ENCODE measurements at places on chromosomes 13 and 19. TPM values are rescaled to one million over a fixed set of nuclear protein-coding genes. Genes with fewer than 3 reads are reported as not detected.
A peak's percentile ranks its signal among the peaks of the same experiment; 100 is the strongest.

DNA sequence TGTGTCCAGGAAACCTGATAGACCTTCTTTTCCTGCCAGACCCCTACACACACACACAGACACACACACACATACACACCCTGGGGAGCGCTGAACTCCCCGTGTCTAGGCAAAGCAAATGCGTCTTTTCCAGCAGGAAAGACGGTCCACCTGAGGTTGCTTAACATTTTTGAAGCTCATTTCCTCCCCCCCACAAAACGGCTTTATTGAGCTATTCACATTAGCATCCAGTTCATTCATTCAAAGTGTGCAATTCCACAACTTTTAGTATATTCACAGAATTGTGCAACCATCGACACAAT lies 3.4 kb downstream of the GSX1 start:
- H3K27ac ChIP-seq, result no peak overlapping the region
- peaks cover 65% of the 10 kb centered on the region for H3K27me3 ChIP-seq
- H3K36me3 ChIP-seq, result no peaks in the 10 kb centered on the region

Gene WDR62
- total RNA-seq, result 15.7 TPM

DNA sequence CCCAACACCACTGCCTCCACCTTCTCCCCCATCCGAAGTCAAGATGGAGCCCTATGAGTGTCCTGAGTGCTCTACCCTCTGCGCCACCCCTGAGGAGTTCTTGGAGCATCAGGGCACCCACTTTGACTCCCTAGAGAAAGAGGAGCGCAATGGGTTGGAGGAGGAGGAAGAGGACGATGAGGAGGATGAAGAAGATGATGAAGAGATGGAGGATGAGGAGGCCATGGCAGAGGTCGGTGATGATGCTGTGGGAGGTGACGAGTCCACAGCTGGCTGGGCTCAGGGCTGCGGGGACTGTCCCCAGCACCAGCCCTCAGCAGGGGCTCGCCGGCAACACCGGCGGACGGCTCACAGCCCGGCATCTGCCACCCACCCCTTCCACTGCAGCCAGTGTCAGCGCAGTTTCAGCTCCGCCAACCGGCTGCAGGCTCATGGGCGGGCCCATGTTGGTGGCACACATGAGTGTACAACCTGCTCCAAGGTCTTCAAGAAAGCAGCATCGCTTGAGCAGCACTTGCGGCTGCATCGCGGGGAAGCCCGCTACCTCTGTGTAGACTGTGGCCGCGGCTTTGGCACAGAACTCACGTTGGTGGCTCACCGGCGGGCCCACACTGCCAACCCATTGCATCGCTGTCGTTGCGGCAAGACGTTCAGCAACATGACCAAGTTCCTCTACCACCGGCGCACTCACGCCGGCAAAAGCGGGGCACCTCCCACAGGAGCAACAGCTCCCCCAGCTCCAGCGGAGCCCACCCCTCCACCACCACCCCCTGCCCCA lies 5.0 kb downstream of the ZNF526 start:
- no peak overlapping the region for H3K4me3 ChIP-seq
- no peaks in the 10 kb centered on the region for H3K27me3 ChIP-seq
- H3K27ac ChIP-seq, result no peak overlapping the region
- no peak for DNase-seq

- peaks cover 15% of the 10 kb centered on the region for H3K4me1 ChIP-seq
- H3K27me3 ChIP-seq, result no peaks in the 10 kb centered on the region
- H3K4me3 ChIP-seq, result peak overlapping the region; percentile 66
- no peaks in the 10 kb centered on the region for H3K36me3 ChIP-seq
- peak overlapping the region; percentile 69 for H3K27ac ChIP-seq
Observed at GRCh38 chr19:3573162-3573857, 566 bp downstream of the HMG20B start.

GRCh38 chr13:26012995-26013394 lies 38.8 kb downstream of the SHISA2 start:
- no peak overlapping the region for H3K27ac ChIP-seq
- DNase-seq, result no peak
- H3K27me3 ChIP-seq, result no peaks in the 10 kb centered on the region
- H3K4me3 ChIP-seq, result peak overlapping the region; percentile 73
- peaks cover 24% of the 10 kb centered on the region for H3K4me1 ChIP-seq
- H3K36me3 ChIP-seq, result no peaks in the 10 kb centered on the region

GRCh38 chr19:46147791-46148288 lies at the start of gene IGFL2:
IGFL2 (plus strand) TSS chr19:46148238; CDS start chr19:46148279, 41 bp downstream.
- no peak within 1 kb of the TSS for H3K4me3 ChIP-seq
- H3K4me1 ChIP-seq, result no peaks in the 10 kb centered on the region
- DNase-seq, result no peak
- no peaks in the 10 kb centered on the region for H3K36me3 ChIP-seq
- H3K27me3 ChIP-seq, result peaks cover under 1% of the 10 kb centered on the region

- H3K36me3 ChIP-seq, result no peaks in the 10 kb centered on the region
- no peaks in the 10 kb centered on the region for H3K4me1 ChIP-seq
- DNase-seq, result no peak
Observed at GRCh38 chr13:36385489-36385888, 39.3 kb upstream of the SPART start.

Gene ERVK3-1
- total RNA-seq, result 102 TPM

Gene DNAAF3
- 0.27 TPM for total RNA-seq

Gene KCNK6
- 10.1 TPM for total RNA-seq

Gene ONECUT3
- not detected for total RNA-seq

Gene SHISA7
- not detected for total RNA-seq

GRCh38 chr13:86201477-86201876 lies 402.3 kb upstream of the SLITRK6 start:
- H3K4me1 ChIP-seq, result no peaks in the 10 kb centered on the region
- no peaks in the 10 kb centered on the region for H3K36me3 ChIP-seq
- H3K27me3 ChIP-seq, result no peaks in the 10 kb centered on the region

GRCh38 chr19:6733338-6734095 lies 3.9 kb downstream of the GPR108 start:
- H3K27ac ChIP-seq, result no peak overlapping the region
- H3K4me1 ChIP-seq, result peaks cover 20% of the 10 kb centered on the region

GRCh38 chr13:47168618-47169017 lies 271.8 kb upstream of the HTR2A start:
- H3K4me1 ChIP-seq, result no peaks in the 10 kb centered on the region
- no peaks in the 10 kb centered on the region for H3K27me3 ChIP-seq
- H3K4me3 ChIP-seq, result no peak overlapping the region
- no peak overlapping the region for H3K27ac ChIP-seq
- H3K36me3 ChIP-seq, result no peaks in the 10 kb centered on the region
- no peak for DNase-seq

GRCh38 chr13:99316224-99316623 lies 9.0 kb upstream of the GPR183 start:
- no peaks in the 10 kb centered on the region for H3K27me3 ChIP-seq
- peaks cover 80% of the 10 kb centered on the region for H3K4me1 ChIP-seq
- H3K36me3 ChIP-seq, result peaks cover 3% of the 10 kb centered on the region
- H3K4me3 ChIP-seq, result no peak overlapping the region

GRCh38 chr19:351976-352625 lies 7.5 kb upstream of the MIER2 start:
- DNase-seq, result no peak
- H3K4me1 ChIP-seq, result no peaks in the 10 kb centered on the region
- no peak overlapping the region for H3K27ac ChIP-seq
- H3K4me3 ChIP-seq, result no peak overlapping the region

Gene RNF6
- total RNA-seq, result 65.0 TPM

Gene OR7G1
- not detected for total RNA-seq

Gene ZNF560
- total RNA-seq, result not detected

Gene COG3
- 19.3 TPM for total RNA-seq

DNA sequence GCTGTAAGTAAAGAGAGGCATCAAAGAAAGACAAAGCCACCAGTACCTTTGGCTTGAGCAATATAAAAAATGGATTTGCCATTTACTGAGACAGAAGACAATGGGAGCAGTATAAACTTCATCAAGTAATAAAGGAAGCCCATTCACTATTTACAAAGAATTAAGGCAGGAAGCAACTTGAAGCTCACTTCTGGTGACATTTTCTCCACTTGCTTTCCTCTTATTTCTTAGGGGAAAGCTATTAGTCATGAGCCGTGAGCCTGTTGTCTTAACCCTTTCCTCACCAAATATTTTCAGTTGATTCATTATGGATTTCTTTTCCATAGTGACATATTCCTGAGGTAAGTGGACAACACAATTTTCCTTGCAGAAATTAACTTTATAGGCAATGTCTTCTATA lies 156.8 kb downstream of the DNAJC3 start:
- H3K27ac ChIP-seq, result no peak overlapping the region
- H3K4me3 ChIP-seq, result no peak overlapping the region
- DNase-seq, result no peak

- H3K27me3 ChIP-seq, result no peaks in the 10 kb centered on the region
- DNase-seq, result no peak
- H3K27ac ChIP-seq, result no peak overlapping the region
- no peaks in the 10 kb centered on the region for H3K36me3 ChIP-seq
- H3K4me3 ChIP-seq, result no peak overlapping the region
Observed at GRCh38 chr13:71218960-71219359, 648.0 kb downstream of the DACH1 start.

DNA sequence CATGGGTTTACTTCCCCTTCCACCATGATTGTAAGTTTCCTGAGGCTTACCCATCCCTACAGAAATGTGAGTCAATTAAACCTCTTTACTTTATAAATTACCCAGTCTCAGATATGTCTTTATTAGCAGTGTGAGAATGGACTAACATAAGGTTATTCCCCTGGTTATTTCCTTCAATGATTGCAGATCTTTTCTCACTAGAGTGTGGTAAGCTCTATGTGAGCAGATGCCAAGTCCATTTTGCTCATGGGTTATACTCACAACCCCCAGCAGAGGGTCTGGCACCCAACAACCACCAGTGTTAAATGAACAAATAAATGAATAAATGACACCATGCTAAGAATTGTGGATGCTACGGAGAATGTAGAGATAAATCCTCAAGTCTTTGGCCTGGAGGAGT lies 472.8 kb downstream of the LIG4 start:
- H3K4me1 ChIP-seq, result no peaks in the 10 kb centered on the region
- no peak for DNase-seq
- no peak overlapping the region for H3K27ac ChIP-seq
- H3K27me3 ChIP-seq, result no peaks in the 10 kb centered on the region
- H3K36me3 ChIP-seq, result no peaks in the 10 kb centered on the region

Gene PTPRS
- total RNA-seq, result 0.31 TPM

GRCh38 chr13:64925284-64925683 lies 2304.9 kb downstream of the PCDH9 start:
- H3K27me3 ChIP-seq, result no peaks in the 10 kb centered on the region
- DNase-seq, result no peak
- no peaks in the 10 kb centered on the region for H3K36me3 ChIP-seq
- no peak overlapping the region for H3K27ac ChIP-seq
- no peak overlapping the region for H3K4me3 ChIP-seq
- H3K4me1 ChIP-seq, result no peaks in the 10 kb centered on the region

Gene NAPSA
- total RNA-seq, result 19.7 TPM

GRCh38 chr13:34294483-34295129 lies 476.7 kb downstream of the RFC3 start:
- H3K4me1 ChIP-seq, result no peaks in the 10 kb centered on the region
- H3K4me3 ChIP-seq, result no peak overlapping the region
- no peak for DNase-seq
- H3K36me3 ChIP-seq, result no peaks in the 10 kb centered on the region

DNA sequence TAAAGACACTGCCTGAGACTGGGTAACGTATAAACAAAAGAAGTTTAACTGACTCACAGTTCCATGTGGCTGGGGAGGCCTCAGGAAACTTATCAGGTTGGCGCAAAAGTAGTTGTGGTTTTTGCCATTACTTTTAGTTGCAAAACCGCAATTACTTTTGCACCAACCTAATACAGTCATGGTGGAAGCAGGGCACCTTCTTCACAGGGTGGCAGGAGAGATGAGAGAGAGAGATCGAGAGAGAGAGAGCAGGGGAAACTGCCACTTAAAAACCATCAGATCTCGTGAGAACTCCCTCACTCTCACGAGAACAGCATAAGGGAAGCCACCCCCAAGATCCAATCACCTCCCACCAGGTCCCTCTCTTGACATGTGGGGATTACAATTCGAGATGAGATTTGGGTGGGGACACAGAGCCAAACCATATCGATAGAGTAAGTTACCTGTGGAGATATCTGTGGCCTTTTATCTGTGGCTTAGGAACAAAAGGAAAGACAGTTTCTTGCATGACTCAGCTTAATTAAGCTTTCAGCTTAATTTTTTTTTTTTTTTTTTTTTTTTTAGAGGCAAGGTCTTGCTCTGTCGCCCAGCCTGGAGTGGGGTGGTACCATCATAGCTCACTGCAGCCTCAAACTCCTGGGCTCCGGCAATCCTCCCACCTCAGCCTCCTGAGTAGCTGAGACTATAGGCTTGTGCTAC lies 7.6 kb upstream of the CABP5 start:
- no peaks in the 10 kb centered on the region for H3K36me3 ChIP-seq
- no peaks in the 10 kb centered on the region for H3K4me1 ChIP-seq
- no peaks in the 10 kb centered on the region for H3K27me3 ChIP-seq
- no peak for DNase-seq
- H3K4me3 ChIP-seq, result no peak overlapping the region

DNA sequence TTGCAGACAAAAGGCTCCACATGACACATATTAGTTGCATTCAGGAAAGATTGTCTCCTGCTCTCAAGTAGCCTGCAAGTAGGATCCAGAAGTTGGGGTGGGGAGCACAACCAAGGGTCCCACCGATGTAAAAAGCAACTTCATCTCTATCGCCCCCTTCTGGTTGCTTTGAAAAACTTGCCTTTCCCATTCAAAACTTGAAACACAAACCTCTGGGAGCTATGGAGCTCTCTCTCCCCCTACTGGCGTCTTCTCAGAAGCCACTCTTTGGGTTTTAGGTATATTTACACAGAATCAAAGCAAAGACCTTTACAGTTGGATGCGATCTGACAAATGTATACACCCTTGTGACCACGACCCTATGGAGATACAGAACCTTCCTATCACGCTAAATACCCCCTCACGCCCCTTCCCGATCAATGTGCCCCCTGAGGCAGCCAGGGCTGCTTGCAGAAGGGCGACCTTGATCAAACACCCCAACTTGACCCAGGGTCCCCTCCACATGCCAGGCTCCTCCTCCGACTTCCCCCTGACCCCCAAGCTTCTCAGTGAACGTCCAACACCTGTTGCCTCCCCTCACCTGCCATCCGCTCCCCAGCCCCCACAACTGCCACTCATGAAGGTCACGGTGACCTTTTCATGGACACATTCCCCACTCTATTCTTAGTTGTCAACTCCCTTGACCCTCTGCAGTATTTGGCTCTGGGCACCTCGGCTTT lies 10.1 kb downstream of the NOSIP start:
- peaks cover 2% of the 10 kb centered on the region for H3K36me3 ChIP-seq
- no peak overlapping the region for H3K4me3 ChIP-seq
- H3K27ac ChIP-seq, result peak overlapping the region; percentile 29
- H3K27me3 ChIP-seq, result no peaks in the 10 kb centered on the region

GRCh38 chr13:102606537-102607309 lies 9.9 kb downstream of the TPP2 start:
- peaks cover 35% of the 10 kb centered on the region for H3K36me3 ChIP-seq
- DNase-seq, result no peak
- no peak overlapping the region for H3K27ac ChIP-seq
- H3K27me3 ChIP-seq, result no peaks in the 10 kb centered on the region

Gene TINCR
- total RNA-seq, result 0.28 TPM

DNA sequence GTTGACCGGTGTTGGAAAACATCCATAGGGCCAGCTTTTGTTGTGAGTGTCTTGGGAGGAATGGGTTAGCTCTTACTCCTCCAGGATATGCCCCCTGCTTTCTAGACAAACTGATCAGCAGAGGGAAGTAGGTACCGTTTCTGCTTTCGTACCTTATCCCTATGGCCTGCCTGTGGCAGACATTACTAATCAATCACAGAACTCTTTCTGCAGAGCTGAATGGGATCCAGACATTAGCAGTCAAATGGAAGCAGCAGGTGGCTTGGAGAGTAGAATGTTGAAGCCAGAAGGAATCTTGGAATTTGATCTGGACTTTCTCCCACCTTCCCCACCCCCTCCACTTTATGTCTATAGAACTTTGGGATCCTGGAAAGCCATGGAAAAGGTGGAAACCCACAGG lies 17.1 kb downstream of the NWD1 start:
- no peak for DNase-seq
- no peak overlapping the region for H3K4me3 ChIP-seq
- no peaks in the 10 kb centered on the region for H3K4me1 ChIP-seq

Gene PGLYRP2
- 0.13 TPM for total RNA-seq

Gene ZNF358
- total RNA-seq, result 8.9 TPM

All from CD8-positive, alpha-beta memory T cell (primary cell).